ENCODE measurements at places on chromosomes 16 and 17.

DNA sequence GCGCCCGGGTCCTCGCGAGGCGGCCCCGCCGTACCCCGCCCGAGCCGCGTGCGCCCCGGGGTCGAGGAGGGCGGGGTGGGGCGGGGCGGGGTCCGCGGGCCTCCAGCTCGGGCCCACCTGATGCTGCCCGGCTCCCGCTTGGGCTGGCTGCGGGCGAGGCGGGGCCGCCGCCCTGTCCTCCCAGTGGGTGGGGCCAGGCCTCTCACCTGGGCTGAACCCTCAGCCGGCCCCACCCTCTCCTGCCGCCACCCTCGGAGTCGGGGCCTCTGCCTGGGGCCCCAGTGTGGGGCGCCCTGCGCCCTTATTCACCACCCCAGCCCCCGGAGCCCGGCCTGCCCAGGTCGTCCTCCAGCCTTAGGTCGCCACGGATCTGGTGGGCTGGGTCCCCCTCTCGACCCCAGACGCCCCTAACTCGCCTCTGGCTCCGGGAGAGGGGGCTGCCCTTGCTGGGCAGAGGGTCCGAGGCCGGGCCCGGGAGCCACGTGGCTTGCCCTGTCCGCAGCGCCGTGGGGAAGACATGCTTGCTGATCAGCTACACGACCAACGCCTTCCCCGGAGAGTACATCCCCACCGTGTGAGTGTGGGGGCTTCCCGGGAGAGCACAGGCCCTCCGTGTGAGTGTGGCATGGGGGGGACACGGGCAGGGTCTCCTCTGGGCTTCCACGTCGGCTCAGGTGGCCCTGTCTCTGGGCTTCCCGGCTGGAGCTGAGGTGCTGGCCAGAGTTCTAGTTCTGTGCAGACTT, 578 bp downstream of the RAC3 start:
- DNase-seq: no peak

DNA sequence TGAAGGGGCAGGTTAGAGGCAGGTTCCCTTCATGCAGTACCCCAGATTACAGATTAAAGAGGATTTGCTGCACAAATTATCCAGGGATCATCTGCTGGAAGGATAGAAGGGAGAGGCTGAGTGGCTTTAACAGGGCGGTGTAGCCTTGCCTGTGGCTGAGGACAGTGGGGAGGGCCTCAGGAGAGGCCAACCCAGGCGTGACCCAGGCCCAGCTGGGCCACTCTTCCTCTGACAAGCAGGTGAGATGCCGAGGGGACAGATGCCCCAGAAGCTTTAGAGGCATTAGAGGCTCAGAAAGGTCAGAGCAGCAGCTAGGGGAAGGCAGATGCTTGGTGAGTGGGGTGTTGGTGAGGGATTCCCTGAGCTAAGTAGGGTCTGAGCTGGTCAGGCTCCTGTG, 18.1 kb upstream of the MTMR4 start:
- DNase-seq: no peak

GRCh38 chr16:2773188-2773968, 3.7 kb downstream of the ELOB start:
- no peak for DNase-seq

GRCh38 chr16:877242-878071, 76.9 kb upstream of the GNG13 start:
- no peak for DNase-seq

- DNase-seq: no peak
These were observed 15.6 kb downstream of the COL1A1 start for GRCh38 chr17:50185631-50186471.

GRCh38 chr16:369866-370436, 387 bp downstream of the MRPL28 start:
- no peak for DNase-seq

Data from LNCaP clone FGC (cell line).